ENCODE measurements at places on chromosomes 5 and 9.

DNA sequence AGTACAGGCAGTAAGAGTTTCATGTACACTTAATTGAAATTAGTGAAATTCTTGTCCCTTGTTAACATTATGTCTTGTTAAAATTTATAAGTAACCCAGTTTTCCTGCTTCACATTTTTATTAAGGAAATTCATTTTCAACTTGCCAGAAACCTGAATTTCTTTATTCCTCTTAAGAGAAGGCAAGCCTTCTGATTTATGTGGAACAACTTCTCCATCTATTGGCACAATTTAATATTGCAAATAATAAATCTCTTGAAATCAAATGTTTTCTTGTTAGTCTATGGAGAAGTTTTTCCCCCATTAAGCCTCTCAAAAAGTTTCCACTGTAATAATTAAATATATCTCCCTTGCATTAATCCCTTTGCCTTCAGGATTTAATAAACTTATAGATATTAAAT, 33.8 kb upstream of the ACO1 start:
- DNase-seq: no peak

DNA sequence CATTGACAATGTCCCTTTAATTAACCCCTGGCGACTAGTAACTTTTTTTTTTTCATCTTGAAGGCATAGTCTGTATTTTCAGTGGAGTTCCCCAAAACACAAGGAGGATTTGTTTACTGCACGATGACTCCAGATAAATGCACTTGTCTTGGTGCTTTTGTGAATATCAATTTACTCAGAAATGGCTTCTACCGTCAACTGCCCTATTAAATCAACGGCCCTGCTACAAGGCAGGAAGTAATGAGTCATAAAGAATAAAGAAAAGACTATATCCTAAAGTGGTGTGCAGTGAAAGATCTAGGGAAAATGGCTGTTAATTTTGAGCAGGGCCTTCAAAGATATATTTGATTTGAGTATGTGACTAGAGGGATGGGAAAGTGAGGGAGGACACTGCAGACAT, 388.3 kb upstream of the CHD1 start:
- no peak for DNase-seq

GRCh38 chr5:80134876-80135275, 99.7 kb downstream of the THBS4 start:
- DNase-seq: no peak

GRCh38 chr9:107734256-107735013, 244.9 kb upstream of the KLF4 start:
- no peak for DNase-seq

GRCh38 chr9:15512889-15513288, 2.1 kb upstream of the PSIP1 start:
- DNase-seq: peak; percentile 13
